ENCODE measurements at places on chromosomes 16 and 17.

DNA sequence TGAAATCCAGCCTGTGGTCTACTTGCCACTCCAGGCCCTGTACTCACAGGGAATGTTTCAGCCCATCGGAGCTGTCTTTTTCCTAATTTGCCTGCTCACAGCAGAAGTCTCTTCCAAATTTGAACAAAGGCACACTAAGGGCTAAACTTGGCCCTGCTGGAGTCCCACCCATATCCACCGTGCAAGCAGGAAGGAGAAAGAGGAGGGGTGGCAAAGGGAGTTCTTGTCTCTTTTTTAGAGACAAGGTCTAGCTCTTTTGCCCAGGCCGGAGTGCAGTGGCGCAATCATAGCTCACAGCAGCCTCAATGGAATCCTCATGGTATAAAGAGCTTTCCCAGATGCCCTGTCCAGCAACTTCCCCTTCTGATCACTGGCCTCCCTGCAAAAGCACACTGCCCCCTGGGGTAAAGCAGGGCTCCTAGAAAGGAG is 2.7 kb upstream of the PRM1 start:
- DNase-seq = no peak

DNA sequence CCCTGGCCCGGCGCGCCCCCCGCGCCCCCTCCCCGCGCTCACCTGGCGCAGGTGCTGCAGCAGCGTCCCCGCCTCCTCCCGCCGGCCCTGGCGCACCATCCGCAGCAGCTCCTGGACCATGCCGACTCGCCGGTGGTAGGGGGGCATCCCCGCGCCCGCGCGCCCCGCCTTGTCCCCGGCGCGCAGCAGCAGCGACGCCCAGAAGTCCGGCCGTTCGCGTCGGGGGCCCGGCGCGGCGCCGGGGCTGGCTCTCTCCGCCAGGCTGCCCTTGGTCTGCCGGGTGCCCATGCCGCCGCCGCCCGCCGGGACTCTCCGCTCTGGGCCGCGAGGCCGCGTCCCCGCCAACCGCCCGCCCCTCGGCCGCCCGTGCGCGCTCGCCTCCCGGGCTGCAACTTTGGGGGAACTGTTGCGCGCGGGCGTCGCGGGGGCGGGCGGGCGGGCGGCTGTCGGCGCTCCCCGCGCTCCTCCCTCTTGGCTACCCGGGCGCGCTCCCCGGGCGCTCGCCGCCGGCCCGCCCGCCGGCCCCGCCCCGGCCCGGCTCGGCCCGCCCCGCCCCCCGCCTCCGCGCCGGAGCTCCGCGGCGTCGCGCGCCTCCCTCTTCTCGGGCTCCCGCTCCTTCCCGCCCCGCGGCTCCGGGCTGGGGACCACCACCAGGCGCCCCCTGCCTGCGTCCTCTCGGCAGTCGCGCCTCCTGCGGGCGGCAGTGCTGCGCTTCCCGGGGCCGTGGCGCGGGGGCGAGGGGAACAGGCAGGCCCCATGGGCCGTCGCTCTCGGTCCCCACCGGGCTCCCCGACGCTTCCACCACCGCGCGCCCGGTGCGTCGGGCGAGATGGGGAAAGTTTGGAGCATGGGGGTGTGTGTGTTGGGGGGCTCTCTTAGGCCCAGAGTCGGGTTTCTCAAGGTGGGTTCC is at the start of gene LRRC75A:
Gene LRRC75A (minus strand): TSS at position 491 of the 910 bp plus-strand sequence. CDS start 203 bp downstream, at position 288.
- peak; percentile 47 for DNase-seq

DNA sequence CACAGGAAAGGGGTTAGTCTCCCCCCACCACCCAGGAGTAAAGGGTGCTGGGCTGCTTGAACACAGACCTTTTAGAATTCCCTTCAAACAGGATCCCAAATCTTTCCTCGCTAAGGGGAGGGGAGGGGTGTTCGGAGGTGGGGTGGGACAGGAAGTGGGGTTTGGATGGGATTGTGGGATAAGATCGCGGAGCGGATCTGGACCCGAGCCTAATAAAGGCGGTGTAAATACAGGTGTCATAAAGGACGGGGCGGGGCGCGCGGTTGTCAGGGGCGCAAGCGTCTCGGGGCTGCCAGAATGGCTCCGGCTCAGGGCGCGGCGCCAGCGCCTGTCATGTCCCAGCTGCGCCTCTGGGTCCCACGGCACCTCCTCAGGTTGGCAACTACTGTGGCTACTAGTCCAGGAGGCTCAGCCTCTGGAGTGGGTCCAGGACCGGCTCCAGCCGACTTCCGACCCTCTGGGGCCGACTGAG is 59.8 kb upstream of the FBXO47 start:
- no peak for DNase-seq

GRCh38 chr17:161481-161880 is 20.0 kb downstream of the DOC2B start:
- no peak for DNase-seq

GRCh38 chr16:88519240-88519639 is 51.0 kb upstream of the ZC3H18 start:
- DNase-seq = no peak

DNA sequence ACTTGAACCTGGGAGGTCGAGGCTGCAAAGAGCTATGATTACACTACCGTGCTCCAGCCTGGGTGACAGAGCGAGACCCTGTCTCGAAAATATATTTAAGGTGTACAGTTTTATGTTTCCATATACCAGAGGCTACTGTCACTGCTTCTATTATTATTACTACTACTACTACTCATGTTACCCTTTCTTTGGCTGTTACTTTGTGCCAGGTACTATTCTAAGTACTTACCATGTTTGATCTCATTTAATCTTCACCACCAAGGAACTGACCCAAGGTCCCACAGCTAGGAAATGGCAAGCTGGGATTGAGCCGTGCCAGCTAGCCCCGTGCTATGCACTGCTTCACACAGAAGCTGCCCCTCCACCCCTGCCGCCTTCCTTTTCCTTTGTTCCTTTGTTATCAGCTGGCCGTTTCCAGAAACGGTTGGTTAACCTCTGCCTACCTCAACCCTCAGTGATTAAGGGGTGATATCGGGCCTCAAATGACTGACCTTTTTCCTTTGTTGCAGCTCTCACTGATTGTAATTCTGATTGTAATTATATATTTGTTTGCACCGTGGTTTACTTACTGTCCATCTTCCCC is 78.4 kb downstream of the ABCC1 start:
- DNase-seq = no peak

GRCh38 chr17:7408252-7408727 is 645 bp downstream of the NLGN2 start:
- DNase-seq = no peak

DNA sequence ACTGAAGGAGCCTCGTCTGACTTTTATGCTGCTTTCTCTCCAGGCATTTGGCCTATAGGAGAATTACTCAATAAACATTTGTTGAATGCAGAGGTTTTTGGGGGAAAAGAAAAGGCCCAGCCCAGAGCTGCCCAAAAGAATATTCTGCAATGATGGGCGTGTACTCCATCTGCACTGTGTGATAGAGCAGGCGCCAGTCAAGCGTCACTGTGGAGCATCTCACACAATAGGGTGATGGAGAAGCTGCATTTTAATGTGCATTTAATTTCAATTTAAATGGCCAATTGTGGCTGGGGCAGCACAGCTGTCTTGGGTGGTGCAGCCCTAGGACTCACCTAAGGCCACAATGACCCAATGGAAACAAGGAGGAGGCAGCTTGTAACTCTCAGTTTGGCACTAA is 20.6 kb downstream of the GLYR1 start:
- no peak for DNase-seq

DNA sequence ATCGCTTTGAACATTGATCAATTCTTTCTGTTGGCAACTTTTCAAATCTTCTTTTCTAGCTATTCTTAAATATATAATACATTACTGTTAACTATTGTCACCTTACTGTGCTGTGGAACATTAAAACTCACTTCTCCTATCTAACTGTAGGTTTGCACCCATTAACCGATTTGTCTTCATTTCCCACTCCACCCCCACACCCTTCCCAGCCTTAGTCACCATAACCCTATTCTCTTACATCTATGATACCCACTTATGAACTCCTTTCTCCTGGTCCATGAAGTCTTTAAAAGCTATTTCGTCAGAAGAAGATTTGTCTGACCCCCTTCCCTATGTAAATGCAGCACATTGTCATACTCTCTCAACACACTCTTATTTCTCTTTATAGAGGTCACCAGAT is 993.4 kb upstream of the EEF2KMT start:
- no peak for DNase-seq

GRCh38 chr17:699345-699744 is 15.3 kb downstream of the VPS53 start:
- DNase-seq = no peak

- no peak for DNase-seq
Measured at GRCh38 chr17:75241502-75241901, 19.9 kb downstream of the GGA3 start.

- no peak for DNase-seq
Measured at GRCh38 chr16:20510323-20510722, 59.0 kb downstream of the ACSM2A start.

DNA sequence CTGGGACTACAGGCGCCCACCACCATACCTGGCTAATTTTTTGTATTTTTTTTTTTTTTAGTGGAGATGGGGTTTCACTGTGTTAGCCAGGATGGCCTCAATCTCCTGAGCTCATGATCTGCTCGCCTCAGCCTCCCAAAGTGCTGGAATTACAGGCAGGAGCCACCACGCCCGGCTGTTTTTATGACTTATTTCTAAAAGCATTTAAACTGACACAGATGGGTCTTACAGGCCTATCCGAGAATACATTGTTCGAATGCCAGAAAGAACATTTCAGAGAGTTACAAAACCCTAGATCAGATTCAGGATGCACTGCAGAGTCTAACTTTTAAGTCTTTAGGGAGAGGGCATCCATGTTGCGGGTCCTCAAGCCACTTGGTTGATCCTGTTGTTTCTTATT is 234.7 kb upstream of the MAF start:
- DNase-seq = peak; percentile 32

DNA sequence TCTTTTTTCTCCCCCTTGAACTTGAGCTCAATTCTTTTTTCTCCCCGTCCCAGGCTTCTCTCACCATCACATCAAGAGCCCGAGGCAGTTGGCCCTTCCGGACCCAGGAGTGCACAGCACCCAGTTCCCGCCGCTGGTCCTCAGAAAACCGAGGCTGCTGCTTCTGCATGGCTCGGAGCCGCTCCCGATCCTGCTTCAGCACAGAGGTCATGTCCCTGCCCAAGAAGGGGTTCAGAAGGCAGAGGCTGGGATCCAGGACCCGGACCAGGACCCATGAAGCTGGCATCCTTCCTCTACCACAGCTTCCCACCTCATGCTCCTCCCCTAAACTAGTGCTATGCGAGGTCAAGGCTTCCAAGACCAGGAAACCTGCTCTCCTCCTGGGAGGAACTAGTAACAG is 10.5 kb downstream of the PER1 start:
- DNase-seq = no peak

DNA sequence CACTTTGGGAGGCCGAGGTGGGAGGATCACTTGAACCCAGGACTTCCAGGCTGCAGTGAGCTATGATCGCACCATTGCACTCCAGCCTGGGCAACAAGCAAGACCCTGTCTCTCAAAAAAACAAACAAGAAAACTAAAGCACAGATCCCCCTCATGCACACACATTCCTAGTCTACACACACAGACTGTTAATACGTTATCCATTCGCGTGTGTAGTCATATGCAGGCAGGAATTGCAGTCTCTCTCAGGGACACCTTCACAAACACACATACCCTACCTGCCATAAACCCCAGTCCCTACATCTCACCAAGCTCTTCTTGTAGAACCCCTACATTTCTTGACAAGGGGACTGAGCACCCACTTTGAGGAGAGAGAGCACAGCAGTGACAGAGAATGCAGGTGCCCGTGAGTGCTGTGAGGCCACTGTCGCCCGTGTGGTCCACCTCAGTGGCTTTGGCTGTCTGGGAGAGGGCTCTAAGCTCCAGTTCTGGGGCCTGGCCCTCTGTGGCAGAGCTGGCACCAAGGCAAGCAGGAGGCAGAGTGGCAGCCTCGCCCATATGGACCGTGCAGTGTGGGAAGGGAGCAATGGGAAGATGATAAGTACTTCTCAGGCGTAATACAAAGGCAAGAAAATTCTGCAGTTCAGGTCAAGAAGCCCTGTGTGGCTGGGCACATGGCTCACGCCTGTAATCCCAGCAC is 59.0 kb upstream of the RPH3AL start:
- DNase-seq = no peak

GRCh38 chr17:16215002-16215272 is 397 bp downstream of the NCOR1 start:
- DNase-seq = no peak

GRCh38 chr17:82551779-82552457 is 32.4 kb downstream of the FOXK2 start:
- DNase-seq = peak; percentile 64

DNA sequence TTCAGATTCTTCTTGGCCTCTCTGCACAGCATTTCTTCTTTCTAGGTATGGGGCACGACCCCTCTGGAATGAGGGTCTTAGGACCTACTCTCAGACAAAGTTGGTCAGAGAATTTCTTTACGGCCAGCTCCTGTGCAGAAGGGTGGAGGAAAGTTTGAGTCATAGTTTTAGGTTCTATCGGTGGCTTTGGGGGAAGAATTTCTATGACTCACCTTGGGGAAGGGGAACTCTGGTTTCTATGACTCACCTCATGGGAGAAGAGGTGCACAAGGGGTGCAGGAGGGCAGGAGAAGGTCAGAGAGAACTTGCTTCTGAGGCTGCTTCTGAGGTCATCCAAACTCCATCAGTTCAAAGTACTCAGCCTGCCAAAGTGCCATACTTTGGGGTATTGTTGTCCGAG is 2.5 kb upstream of the ABCC12 start:
- DNase-seq = peak; percentile 80

DNA sequence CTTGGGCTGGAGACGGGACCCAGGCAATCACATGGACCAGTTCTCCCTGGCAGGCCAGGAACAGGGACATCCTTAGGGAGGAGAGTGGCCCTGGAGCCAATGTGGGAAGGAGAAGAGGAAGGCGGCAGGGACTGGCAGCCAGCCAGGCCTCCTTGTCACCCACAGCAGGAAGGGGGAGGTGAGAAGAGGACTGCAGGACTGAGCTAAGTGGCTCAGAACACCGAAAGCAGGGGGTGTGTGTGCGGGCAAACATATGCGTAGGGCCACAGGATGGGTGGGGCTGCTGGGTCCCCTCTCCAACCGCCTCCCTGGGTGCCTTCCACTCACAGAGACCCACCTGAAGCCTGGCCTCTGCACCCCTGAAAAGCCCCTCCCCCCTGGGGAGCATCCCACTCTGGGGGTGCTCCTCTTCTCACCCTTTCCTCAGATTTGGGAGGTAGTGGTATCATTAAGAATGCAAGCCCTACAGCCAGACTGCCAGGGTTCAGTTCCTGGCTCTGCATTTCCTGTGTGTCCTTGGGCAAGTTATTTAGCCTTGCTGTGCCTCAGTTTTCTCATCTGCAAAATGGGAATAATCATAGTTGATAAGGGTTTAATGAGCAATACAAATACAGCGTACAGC is 8.1 kb downstream of the PNMT start:
- no peak for DNase-seq

GRCh38 chr17:4467287-4467686 is 31.4 kb upstream of the SPNS2 start:
- DNase-seq = no peak

DNA sequence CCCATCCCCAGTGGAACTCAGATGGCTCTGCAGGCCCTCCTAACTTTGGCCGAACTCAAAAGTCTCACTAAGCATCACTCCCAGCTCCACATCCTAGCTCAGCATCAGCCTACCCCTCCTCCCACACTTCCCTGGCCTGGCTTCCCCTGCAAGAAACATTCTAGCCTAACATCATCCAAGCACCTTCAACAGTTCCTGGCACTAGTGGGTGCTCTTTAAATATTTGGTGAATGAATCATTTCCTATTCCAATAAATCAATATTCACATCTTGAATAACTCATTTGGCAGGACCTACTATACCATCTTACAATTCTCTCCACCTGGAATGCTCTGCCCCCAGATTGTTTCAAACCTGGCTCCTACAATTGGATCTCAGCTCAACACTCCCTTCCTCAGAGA is 11.0 kb upstream of the BBS2 start:
- DNase-seq = peak; percentile 31
